Muscle of arm (tissue), 14 donors: ENCODE measurements at places on chromosomes 5 and 9.

DNA sequence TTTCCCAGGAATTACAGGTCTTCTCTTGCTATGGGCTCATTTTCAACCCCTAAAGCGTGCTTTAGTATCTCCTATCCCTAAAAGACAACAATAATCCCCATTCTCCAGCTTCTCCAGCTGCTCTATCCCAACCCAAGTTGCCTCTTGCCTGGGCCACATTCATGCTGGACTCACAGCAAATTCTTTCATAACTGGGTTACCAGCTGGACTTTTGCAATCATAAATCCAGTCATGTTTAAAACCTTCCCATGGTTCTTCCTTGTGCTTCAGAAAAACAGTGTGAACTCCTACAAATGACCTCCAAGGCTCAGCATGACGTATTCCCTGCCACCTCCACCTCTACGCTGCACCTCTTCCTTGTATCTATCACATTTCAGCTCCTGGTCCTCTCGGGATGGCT is 346.9 kb downstream of the GADD45G start:
- no peak for DNase-seq

DNA sequence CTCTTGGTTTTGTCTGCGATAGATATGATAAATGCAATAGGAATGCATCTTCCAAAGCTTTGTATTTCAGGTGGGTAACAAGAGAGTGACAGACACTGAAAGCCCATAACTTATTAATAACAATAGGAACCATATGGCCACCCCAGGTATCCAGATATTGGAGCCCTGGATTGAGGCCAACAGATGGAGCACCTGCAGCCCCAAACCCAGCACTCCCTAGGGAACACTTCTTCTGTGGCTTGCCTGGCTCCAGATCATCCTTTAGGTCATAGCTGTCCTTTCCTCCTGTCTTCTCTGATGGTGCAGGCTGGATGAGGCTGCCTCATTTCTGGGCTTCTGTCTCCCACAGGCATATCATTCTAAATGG is 5.0 kb upstream of the IL3 start:
- no peak for DNase-seq

- no peak for DNase-seq
Observed at GRCh38 chr9:127020036-127020801, 102.2 kb downstream of the ANGPTL2 start.

DNA sequence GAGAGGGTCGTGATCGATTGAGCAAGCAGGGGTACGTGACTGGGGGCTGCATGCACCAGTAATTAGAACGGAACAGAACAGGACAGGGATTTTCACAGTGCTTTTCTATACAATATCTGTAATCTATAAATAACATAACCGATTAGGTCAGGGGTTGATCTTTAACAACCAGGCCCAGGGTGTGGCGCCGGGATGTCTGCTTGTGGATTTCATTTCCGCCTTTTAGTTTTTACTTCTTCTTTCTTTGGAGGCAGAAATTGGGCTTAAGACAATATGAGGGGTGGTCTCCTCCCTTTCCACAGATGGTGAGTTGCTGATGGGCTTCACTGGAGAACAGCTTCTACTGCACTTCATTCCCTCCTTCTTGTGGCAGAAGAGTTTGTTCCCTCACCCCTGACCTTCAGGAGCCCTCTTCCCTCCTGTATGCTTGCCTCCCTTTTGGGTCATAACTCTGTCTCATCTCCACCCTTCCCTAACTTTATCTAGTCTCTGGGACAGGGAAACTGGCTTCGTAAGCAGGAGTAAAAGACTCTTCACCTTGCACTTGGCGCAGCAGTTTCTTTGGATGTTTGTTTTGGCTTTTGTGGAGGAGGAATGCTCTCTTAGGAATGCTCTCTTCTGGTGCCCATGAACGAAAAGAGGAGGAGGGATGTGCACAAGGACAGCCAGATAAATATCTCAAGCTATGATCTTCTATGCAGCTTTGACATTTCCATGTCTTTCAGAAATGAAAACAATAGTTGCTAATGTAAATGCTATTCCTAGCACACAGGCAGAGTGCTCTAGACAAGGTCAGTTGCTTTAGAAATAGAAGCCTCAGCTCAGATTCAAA is 139.8 kb upstream of the RPS23 start:
- DNase-seq, result no peak

- DNase-seq, result no peak
Observed at GRCh38 chr9:121685795-121686377, 34.5 kb downstream of the DAB2IP start.

DNA sequence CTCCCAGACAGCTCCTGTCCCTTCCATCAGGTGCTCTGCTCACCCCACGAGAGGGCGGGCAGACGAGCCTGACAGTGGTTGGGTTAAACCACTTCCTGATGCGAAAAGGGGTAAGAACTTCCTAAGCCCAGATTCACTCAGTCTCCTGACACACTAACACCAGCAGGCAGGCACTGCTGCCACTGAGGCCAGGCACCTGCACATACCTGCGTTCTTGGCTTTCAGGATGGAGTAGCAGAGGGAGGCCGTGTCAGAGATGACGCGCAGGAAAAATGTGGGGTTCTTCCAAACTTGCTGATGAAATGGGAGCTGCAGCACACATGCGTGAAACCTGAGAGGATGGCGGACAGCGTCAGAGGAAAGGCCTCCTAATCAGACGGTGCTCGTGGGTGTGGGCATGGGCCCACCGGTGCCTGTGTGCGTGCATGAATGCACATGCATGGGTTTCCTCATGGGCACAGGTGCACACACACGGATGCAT is 29.9 kb downstream of the SLC6A18 start:
- no peak for DNase-seq

DNA sequence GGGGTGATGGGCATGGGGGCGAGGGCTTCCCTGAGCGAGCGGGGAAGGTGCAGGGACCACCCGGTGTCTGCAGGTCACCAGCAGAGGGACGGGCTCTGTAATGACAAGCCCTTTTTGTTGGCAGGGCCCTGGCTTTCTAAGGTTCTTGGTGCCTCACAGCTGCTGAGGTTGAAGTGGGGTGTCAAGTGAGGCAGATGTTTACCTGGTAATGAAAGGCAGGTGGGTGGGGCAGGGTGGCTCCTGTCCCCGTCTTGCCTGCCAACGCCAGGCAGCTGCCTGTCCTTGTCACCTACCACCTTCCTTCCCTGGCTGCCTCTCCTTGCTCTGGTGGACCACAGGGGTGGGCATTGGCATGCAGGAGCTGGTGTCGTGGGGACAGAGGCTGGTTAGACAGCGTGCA is 41.0 kb upstream of the SEMA4D start:
- no peak for DNase-seq

DNA sequence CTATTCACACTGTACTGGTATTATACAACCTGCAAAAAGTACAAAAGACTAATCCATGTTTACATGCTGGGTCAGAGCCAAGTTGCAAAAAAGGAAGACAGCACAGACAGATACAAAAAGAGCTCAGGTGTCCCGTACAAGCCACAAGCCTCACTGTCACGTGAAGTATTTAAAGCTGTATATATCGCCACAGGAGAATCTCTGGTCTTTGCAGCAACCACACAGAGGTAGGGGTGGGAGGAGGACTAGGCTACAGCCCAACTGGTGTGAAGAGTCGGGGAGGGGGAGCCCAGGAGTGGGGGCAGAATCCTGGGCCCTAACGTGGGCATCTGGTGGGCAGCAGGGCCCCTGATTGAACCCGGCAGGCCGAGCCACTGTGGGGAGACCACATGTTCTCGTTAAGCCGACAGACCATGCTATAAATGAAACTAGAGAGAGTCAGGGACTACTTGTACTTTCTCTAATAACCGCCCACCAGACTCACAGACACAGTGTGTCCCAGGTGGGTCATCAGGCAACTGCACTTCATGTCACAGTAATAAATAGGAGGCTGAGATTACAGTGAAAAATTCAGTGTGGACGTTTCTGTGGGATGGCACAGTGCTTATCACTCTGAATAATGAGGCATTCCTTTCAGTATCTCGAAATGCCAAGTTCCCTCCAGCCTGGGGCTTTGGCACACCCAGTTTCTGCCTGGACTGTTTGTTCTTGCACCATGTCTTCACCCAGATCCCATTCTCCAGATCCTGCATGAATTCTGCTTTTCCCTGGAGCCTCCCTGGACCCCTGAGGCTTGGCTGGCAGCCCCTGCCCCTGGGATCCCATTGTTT is 79.3 kb upstream of the SH3PXD2B start:
- no peak for DNase-seq

DNA sequence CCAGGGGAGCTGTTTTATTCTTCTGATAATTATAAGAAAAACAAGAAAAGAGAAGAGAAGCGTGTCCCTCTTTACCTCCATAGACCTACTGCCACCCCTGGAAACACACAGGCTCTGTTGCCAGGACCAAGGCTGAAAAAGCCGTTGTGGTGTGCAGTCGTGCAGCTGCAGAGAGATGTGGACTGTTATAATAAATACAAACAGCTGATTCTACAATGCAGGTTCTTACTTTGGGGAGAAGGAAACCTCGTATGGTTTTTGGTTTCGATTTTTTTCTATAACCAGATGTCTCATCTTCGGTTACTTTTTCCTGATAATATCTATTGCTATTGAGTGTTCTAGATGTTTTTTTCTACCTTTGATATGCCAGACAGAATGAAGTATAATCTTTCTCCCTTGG is 28.1 kb downstream of the FYB1 start:
- no peak for DNase-seq

DNA sequence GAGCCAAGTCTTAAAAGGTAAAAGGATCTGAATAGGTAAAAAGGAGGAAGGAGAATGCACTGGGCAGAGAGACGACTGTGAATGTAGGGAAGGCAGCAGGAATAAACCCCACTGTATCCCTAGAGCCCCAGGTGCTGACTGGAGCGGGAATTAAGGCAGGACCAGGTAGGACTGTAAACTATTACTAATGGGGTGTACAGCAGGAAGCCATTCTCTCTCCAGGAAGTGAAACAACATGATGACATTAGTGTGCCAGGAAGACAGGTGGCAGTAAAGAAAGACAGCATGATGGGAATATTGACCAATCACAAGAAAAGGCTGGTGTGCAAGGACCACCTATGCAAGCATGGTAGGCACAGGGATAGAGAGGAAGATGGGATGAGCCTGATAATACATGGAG is 433.0 kb downstream of the DNAH5 start:
- DNase-seq, result no peak

GRCh38 chr9:123131993-123132392 is 98.5 kb downstream of the GPR21 start:
- no peak for DNase-seq

GRCh38 chr5:69000949-69001348 is 92.9 kb upstream of the SLC30A5 start:
- no peak for DNase-seq

GRCh38 chr5:38191693-38192092 is 66.7 kb upstream of the EGFLAM start:
- no peak for DNase-seq

GRCh38 chr5:93304456-93305250 is 276.4 kb downstream of the NR2F1-AS1 start:
- no peak for DNase-seq

- DNase-seq, result no peak
Observed at GRCh38 chr5:176473335-176474006, 25.3 kb downstream of the FAF2 start.

- DNase-seq, result peak; percentile 19
Observed at GRCh38 chr9:7324152-7324598, 475.4 kb downstream of the DMAC1 start.

DNA sequence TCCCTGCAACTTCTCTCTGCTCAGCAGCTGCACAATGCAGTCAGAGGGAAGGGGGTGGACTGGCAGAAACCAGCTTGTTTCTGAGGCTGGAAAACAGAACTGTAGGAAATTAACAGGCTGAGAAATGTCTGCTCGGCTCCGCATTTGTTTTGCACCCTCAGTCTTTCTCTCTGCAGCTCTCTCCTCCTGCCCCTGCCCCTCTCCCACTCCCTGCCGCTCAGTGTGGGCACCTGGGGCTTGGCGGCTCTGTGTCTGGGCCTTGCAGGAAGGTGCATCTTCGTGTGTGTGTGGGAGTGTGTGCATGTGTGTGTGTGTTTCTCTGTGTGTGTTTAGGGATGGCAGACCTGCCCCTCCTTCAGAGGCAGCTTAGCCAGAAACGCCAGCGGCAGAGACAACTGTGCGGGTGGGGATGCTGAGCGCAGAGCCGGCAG is 53.0 kb downstream of the PCDH1 start:
- no peak for DNase-seq

GRCh38 chr5:150656191-150657132 is 4.6 kb upstream of the MYOZ3 start:
- DNase-seq, result peak; percentile 87

- no peak for DNase-seq
Observed at GRCh38 chr9:126439883-126440653, 113.4 kb downstream of the MVB12B start.

- DNase-seq, result no peak
Observed at GRCh38 chr9:134925011-134925511, 7.3 kb upstream of the FCN1 start.

GRCh38 chr5:172984244-172984953 is 828 bp downstream of the ATP6V0E1 start:
- DNase-seq, result peak; percentile 63

GRCh38 chr5:102901424-102902134 is 146.5 kb downstream of the PAM start:
- no peak for DNase-seq

DNA sequence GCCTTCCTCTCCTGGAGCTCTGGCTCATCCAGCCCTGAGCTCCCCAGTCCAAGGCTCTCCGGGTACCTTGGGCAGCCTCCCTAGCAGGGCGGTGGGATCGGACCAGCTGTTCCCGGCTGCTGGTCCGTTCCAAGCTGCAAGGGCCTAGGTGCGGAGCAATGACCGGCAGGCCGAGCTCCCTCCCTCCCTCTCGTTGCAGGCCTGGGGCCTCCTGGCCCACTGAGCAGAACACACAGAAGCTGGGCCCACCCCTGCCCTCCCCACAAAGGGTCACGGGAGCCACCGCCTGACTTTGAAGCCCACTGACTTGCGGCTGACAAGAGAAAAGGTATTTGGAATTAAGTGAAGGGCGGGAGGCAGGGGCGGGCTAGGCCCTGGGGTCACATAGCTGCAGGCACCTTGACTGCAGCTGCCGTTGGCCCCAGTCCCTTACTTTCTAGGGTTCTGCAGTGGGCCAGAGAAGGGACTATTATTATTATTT is 104.7 kb upstream of the IER5L start:
- DNase-seq, result no peak

- no peak for DNase-seq
Observed at GRCh38 chr9:38422555-38423260, 1.5 kb downstream of the IGFBPL1 start.

GRCh38 chr5:15021266-15022046 is 149.9 kb upstream of the ANKH start:
- DNase-seq, result peak; percentile 28

DNA sequence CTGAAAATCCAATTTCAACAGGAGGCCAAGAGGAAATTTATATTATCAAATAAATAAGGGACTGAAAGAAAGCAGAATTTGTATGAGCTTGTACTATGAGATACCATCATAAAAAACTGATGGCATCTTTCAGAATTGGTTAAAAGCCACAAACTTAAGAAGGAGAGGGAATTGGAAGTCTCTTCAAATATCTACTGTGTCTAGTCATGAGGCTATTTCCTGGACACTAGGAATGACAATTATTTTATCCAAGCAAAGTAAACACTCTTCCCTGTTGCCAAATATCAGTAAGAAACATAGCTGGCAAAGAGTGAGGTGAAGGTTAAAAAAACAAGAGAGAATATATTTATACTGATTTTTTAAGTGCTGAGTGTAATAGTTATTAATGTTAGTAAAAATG is 101.5 kb upstream of the ARRDC3 start:
- no peak for DNase-seq

GRCh38 chr5:95020345-95020744 is 264.5 kb downstream of the MCTP1 start:
- DNase-seq, result no peak

- no peak for DNase-seq
Observed at GRCh38 chr9:85443190-85443598, 298.6 kb downstream of the AGTPBP1 start.

- no peak for DNase-seq
Observed at GRCh38 chr5:108753877-108754276, 6.2 kb downstream of the FER start.
